ENCODE measurements at places on chromosomes 5 and 9.

DNA sequence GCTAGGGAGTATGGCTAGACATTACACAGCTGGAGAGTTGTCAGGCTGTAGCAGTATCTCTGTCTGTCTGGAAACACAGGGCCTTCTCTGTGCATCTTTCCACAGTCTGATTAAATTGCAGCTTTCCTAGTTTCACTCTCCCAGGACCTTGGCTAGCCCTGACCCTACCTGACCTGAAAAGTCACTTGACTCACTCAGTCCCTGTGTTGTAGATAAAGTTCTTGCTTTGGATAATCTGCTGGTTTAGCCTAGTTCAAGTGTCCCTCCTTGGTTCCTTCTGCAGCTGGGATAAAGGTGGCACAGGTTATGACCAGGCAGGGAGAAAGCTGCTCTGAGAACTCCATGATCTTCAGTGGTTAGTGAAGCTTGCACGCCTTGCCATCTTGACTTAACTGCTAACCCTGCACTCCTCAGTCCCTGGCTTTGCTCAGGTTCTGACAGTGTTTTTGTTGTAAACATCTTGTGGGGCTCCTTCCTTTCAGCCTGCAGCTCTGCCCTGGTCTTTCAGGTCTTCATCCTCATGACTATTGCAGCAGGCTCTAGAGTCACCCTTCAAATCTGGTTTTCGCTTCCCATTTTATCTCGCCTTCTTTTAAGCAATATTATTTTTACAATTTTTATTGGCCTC lies 101.0 kb downstream of the PIP5K1B start:
- DNase-seq, result no peak

DNA sequence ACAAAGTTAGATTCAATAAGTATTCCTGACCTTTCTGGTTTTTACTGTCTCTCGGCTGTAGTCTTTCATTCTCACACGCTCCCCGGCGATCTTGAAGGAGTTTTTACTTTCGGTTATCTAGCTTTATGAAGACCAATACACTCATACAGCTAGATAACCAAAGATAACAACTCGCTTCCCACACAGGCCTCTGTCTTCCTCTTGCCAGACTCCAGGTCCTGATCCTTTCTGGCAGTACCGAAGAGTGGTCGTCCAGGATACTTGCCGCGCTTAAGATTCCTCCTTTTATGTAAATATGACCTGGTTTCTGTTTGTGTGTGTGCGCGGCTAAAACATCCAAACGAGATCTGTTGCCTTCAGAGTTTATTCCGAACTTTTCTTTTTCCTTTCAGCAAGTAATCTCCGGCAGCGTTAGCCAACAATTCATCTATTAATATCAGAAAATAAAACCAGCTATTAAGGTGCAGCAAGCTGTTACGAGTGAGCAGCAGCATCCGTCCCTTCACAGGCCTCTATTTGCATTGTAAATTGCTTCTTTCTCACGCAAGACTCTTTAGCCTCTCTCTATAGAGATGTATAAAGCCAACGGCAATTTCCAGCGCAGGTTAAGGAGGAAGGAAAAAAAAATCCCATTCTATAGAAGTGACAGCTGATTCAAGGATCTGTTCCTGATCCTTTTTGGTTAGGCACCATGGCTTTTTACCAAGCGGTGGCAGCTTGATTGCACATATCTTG lies 216.1 kb downstream of the MEF2C start:
- DNase-seq, result no peak

DNA sequence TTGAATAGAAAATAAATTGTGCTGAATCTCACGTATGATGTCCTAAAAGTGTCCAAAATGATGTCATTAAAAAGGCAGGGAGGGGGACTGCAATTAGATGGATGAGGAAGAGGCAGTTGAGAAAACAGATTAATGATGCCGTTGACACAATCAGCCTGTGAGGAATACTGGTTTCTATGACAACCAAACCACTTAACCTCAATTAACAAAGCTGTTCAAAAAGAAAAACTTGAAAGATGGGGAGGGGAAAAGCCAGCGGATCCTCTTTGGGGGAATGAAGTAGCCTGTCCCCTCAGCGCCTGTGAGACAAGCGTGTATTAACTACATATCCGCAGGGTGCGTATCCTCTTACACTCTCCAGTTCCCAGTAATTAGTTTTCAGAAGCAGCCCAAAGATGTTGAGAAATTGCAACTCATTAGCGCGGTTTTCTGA lies 160.7 kb downstream of the TTC39B start:
- DNase-seq, result no peak

- peak; percentile 25 for DNase-seq
Observed at GRCh38 chr5:168219515-168220410, 71.7 kb upstream of the WWC1 start.

DNA sequence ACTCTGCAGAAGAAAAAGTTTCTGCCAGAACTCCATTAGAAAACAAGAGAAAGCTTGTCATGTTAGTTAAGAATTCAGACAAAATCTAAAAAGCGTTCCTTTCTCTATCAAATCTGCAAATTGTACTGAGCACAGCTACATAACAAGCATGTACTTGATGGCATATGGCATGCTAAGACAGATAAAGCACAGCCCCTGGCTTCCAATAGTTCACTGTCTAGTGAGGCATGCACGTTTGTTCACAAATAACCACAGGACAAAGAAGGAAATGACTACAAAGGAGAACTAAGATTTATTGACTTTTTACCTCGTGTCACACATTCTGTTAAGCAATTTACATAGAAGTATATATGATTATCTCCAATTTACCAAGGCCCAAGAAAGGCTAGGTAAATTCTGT lies 518.2 kb upstream of the TLE4 start:
- DNase-seq, result no peak

GRCh38 chr5:39599721-39600431 lies 175.1 kb upstream of the DAB2 start:
- DNase-seq, result no peak

GRCh38 chr9:6630502-6631206 lies 14.9 kb downstream of the GLDC start:
- DNase-seq, result no peak

DNA sequence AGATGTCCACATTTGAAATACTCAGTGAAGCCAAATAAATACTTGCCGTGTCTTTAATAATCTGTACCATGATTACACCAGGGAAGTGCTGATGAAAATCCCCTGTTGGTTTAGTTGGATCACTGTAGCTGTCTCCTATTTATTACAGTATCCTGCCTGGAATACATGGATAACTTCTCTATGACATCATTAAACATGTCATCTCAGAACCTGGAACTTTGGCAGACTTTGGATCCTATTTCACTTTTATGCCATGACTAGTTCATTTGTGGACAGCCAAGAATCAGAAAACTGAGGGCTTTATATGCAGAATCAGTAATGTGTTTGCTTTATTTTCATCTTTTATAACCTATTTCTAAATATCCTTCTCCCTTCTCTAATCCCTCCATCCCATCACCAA lies at the start of gene TXNDC8:
Gene TXNDC8 (minus strand): TSS at position 137 of the 400 bp plus-strand sequence.
- DNase-seq, result no peak

- no peak for DNase-seq
Observed at GRCh38 chr5:150285114-150285513, 4.5 kb downstream of the CAMK2A start.

DNA sequence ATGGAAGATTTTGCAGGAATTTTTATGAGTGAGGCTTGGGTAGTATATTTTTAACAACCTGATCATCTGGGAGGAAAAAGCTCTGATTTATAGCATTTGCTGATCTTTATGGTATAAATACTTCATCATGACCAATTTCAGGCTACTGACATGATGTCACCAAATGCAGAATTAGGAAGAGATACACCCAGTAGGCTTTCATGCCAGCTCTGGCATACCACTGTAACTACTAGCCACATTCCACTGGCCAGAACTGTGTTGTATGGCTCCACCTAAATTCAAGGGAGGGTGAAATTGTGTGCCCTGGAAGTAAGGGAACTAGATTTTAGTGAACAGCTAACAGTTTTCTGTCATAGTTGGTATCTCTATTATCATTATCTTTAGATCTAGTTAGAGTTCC lies 17.6 kb downstream of the AP3S1 start:
- no peak for DNase-seq

DNA sequence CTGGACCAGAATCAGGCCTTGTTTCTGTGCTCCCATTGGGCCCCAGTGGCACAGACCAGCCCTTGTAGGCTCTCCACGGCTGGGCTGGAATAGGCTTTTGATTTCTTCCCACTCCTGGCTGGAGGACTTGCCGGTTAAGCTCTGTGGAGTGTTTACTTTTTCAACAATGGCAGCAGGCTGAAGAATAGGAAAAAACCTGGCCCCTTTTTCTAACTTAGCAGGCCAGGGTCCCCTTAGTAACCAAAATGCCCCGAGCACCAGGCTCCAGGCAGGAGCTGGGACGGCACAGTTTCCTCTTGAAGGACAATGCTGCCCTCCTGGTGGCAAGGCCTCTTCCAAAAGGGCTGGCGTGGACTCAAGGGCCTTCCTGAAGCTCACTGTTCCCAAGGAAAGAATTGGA lies 230.3 kb downstream of the CRB2 start:
- DNase-seq, result no peak

DNA sequence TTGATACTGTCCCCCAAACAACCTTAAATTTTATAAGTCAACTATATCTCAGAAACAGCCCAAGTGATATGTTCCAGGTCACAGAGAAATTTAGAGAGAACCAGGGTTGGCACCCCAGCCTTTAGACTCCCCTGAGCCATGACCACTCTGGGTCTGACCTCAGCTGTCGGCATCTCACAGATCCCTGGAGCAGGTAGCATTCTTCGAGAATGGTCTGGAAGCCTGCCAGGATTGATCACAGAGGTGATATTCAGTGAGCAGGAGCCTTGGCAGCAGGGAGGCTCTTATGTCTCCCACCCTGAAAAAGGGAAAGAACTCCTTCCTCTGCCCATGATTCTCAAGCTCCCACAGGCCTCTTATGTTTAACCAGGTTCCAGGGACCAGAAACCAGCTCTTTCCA lies 58.2 kb downstream of the PLK2 start:
- no peak for DNase-seq

DNA sequence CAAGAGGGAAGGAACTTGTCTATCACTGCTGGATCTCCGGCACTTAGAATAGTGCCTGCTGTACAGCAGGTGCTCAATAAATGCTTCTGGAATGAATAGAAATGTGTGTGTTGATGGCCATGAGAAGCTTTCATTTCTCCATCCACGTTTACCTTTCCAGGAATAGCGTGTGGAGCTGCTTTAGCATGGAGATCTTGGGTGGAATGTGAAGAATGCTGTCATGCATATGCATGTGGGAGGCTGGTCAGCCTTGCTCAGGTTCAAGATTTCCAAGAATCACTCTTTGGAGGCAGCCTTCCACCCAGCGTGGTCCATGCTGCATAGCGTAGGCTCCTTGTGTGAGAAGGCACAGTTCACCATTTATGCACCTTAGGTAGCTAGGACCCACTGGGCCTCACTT lies 19.2 kb downstream of the COL15A1 start:
- no peak for DNase-seq

DNA sequence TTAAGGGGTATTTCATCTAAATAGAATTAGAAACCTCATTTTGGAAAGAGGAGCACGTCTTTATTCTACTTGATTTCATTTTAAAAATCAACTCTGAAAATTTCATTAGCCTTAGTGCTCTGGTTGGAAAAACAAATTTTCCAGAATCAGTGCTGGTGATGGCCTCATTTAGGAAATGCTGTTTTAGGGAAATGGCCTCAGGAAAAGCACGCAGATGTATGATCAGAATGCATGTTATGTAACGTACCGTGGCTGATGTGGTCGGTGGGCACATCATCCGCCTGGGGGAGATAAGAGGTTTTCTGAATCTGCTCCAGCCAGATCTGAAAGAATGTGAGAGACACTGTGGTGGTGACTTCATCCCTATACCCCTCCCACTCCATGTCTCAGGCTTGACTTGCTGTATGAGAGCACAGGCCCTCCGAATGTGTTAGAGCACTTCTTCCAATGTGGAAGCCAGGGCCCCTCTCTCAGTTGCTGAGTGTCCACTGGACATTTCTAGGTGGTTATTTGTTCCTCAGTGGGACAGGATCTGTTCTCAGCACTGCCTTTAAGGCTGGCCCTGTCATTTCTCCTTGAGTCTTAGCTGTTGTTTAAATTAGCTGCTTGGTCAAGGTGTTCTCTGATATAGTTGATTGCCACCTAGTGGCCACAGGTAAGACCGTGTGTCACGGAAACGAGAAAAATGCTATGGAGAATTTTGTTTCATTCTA lies 96.5 kb downstream of the ARHGAP26 start:
- no peak for DNase-seq

DNA sequence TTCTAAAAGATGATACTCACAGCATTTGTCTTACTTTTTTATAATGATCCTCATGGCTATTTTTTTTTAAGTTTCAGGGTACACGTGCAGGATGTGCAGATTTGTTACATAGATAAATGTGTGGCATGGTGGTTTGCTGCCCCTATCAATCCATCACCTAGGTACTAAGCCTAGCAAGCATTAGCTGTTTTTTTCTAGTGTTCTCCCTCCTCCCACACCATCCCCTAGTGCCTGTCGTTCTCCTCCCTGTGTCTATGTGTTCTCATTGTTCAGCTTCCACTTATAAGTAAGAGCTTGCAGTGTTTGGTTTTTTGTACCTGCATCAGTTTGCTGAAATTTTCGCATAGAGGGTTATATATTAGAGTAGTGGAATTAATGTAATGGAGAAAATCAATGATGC lies 189.1 kb upstream of the CDH12 start:
- no peak for DNase-seq

DNA sequence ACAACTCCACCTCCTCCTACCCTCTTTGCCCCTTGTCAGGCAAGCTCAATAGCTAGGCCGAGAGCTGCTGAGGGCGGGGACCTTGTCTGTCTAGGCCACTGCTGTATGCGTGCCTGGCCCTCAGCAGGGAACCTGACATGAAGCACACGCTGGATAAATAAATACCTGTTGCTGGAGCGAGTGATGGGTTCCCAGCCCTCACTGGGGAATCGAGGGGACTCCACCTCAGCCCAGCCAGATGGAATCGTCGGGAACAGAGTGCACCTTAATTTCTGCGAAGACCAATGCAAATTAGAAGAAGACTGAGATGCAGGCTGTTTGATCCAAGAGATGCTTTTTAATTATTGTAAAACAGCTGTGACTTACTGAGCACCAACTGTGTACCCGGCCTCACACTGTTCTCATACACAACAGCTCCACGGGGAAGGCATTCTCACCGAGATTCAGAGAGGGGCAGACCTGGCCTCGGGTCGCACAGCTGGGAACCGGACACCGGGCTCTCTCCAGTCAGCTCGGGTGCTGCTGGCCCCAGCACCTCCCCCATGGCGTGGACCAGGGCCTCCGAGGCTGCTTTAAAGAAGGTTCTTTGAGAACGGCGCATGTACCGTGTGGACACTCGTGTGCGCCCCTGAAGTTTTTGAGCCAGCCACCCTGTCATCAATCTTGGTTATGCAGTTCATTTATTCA lies 109.7 kb upstream of the IER5L start:
- no peak for DNase-seq

GRCh38 chr9:121156263-121156731 lies 45.4 kb downstream of the RAB14 start:
- DNase-seq, result no peak

- DNase-seq, result no peak
Observed at GRCh38 chr9:8140557-8140956, 341.0 kb upstream of the DMAC1 start.
